NCI-H1048 (cell line): ENCODE measurements at places on chromosomes 5 and 9.

- DNase-seq = no peak
Observed at GRCh38 chr9:93557366-93558137, 18.8 kb upstream of the PHF2 start.

- DNase-seq = no peak
Observed at GRCh38 chr5:136225796-136226195, 32.8 kb upstream of the SMIM32 start.

- no peak for DNase-seq
Observed at GRCh38 chr5:150640311-150641005, at the start of gene SYNPO. Gene SYNPO, plus strand, starts transcription at chr5:150640660. Its CDS starts 7,616 bp downstream, at chr5:150648276.

GRCh38 chr9:70553707-70554673 is 139.5 kb upstream of the KLF9 start:
- no peak for DNase-seq

DNA sequence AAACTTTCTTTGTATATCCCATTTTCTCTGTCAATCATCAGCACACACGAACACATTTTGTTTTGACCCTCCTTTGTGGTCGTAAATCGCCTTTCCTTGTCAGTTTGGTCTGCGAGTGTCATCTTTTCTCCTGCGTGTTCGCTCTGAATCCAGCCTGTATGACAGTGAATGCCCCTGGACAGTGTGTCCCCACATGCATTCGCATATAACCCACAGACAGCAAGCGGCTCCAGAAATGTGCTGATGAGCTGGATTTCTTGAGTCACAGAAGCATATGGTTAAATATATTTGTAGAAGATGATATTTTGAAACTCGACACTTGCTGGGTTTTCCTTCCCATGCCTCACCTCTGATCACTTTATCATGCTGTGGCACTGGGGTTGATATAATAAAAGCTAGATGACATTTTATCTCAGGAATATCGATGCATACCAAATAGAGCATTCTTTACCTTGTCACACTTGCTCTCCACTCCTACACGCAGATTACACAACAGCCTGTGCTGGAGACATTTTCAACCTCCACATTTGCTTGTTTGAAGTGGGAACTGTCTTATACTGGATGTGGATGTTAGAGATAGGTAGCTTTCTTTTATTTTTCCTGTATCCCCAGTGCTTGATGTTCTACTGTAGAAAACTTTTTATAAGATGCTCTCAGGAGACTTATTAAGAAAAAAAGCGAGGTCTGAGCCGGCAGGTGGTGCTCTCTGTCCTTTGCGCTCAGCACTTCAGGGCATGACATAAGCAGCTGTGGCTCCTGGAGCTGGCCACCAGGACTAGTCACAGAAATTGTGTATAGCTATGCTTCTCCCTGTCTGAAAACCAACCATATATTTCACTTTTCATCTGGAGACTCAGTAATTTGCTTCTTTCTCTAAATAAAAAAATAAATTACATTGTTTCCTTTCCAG is 215.1 kb downstream of the SH3GL2 start:
- no peak for DNase-seq
